Cardiac muscle cell (in vitro differentiated cells and primary cell): ENCODE measurements at places on chromosomes 5 and 9. TPM values are rescaled to one million over a fixed set of nuclear protein-coding genes. Genes with fewer than 3 reads are reported as not detected.

DNA sequence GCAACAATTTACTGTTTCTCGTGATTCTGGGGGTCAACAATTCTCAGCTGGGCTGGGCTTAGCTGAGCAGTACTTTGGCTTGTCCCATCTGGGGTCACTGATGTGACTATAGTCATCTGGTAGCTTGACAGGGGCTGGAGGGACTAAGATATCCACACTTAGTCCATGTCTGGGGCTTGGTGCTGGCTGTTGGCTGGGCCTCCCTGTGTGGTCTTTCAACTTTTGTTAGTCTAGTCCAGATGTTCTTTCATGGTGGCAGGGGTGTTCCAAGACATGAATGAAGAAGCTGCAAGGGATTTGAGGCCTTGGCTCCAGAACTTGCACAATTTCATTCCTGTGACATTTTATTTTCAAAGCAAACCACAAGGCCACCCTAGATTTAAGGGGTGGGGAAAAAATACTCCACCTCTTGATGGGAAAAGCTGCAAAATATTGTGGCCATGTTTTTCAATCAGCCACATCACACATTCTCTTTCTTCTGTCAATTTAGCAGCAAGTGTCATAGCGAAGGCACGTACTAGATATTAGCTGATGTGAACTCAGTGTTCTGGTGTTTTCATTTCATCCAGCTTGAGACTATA, 59.2 kb downstream of the TSSK1B start:
- DNase-seq: no peak

Gene SLC1A1
- 0.92 and 2.4 TPM in 2 replicates for polyA plus RNA-seq

GRCh38 chr5:107466233-107466769, 204.4 kb downstream of the EFNA5 start:
- DNase-seq: peak; percentile 19

Gene SPATA31E1
- polyA plus RNA-seq: not detected in 2 replicates

DNA sequence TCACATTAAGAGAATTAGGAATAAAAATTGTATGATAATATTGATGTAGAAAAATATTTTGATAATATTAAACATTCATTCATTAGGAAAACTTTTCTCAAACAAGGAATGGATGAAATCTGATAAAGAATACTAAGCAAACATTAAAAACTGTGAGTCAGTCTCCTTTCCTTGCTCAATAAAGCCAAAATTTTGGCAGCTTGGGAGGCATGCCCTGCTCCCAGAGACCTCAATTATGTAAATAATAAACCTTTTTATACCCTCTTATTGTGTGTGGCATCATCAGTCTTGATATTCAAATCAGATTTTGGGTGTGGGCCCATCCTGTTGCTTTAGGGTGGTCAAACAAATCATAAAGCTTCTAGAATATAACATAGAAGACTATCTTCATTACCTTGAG, 36.6 kb upstream of the CCL21 start:
- peak; percentile 16 for DNase-seq

GRCh38 chr9:82167296-82167695, 178.7 kb downstream of the SPATA31D1 start:
- no peak for DNase-seq

Gene SAXO1
- 0.24 and 0.30 TPM in 2 replicates for polyA plus RNA-seq

DNA sequence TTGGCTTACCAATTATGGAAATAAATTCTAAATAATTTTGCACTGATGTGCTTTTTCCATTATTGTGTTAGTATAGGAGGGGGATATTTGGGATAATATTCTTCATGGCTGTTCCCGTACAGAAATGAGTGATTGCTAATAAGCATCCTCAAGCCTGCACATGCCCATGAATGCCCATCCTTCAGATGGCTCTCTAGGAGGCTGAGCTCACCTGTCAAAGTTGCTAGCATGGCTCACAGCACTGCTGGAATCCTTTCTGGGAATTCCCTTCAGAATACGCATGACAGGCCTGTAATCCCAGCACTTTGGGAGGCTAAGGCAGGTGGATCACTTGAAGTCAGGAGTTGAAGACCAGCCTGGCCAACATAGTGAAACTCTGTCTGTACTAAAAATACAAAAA, 124.1 kb downstream of the NXNL2 start:
- no peak for DNase-seq

GRCh38 chr9:21789541-21790037, 12.8 kb upstream of the MTAP start:
- DNase-seq: peak; percentile 96

Gene PPP2R2B
- polyA plus RNA-seq: 14.4 and 32.9 TPM in 2 replicates

Gene FOXD4L3
- 0.28 TPM in 1 of 2 replicates, not detected in the other for polyA plus RNA-seq

DNA sequence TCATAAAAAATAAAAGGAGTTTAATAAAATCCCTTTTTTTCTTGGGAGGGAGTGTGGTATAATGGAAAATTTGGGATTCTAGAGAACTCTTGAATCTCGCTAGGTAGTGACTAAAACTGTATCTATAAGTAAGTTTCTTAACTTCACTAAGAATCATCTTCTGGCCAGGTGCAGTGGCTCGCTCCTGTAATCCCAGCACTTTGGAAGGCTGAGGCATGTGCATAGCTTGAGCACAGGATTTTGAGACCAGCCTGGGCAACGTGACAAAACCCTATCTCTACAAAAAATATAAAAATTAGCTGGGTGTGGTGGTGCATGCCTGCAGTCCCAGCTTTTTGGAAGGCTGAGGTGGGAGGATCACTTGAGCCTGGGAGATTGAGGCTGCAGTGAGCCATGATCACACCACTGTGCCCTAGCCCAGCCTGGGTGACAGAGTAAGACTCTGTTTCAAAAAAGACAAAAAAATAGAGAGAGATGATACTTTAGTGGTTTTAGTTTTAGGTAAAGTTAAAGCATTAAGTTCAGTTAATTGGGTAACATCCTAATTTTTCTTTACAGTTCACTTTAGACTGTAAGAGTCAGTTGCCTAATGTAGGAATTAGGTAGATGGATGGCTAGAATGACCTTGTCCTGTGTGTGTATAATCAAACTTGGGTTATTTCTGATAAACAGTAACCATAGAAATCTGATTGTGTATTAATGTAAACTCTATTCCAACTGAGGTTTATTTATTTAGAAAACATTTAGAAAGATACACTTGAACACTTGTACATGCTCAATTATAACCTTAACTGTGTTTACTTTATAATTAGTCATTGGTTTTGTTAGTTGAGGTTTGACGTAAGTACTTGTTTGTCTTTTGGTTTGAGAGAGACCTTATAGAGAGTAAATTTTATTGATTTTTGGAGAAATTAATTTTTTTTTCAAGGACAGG, 17.8 kb downstream of the UNC13B start:
- DNase-seq: no peak

GRCh38 chr9:135591506-135592330, 30.2 kb downstream of the PAEP start:
- DNase-seq: no peak

GRCh38 chr5:172528440-172528839, 74.1 kb upstream of the SH3PXD2B start:
- no peak for DNase-seq

Gene EPB41L4B
- polyA plus RNA-seq: 2.1 and 4.7 TPM in 2 replicates

Gene ADAMTSL1
- polyA plus RNA-seq: 12.6 and 34.0 TPM in 2 replicates

- DNase-seq: no peak
Observed at GRCh38 chr5:172554562-172554961, 86.5 kb upstream of the NEURL1B start.

Gene UBE2B
- polyA plus RNA-seq: 159 and 164 TPM in 2 replicates

DNA sequence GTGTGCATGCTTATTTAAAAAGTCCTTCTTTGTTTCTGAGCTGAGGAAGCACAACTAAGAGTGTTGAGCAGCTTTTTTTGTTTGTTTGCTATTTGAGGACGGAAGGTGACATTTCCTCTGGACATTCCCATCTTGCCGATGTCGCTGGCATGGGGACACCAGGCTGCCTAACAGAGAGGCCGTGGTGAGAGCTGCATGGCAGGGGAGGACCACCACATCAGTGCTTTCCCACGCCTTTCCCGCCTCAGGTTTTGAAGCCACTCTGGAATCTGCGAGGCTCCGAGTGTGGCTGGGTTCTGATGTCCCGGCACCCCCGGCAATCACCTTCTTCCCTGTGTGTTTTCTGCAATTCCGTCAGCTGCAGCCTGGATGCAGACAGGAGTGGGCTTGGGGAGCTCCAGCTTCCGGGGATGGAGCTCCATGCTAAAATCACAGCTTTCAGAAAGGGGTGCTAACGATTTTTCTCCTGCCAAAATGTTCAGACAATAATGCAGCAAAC, 259.8 kb upstream of the IRX4 start:
- DNase-seq: no peak

- DNase-seq: peak; percentile 8
Observed at GRCh38 chr9:97510797-97511654, 9.6 kb downstream of the TMOD1 start.

Gene DRD1
- 0.96 and 4.0 TPM in 2 replicates for polyA plus RNA-seq

DNA sequence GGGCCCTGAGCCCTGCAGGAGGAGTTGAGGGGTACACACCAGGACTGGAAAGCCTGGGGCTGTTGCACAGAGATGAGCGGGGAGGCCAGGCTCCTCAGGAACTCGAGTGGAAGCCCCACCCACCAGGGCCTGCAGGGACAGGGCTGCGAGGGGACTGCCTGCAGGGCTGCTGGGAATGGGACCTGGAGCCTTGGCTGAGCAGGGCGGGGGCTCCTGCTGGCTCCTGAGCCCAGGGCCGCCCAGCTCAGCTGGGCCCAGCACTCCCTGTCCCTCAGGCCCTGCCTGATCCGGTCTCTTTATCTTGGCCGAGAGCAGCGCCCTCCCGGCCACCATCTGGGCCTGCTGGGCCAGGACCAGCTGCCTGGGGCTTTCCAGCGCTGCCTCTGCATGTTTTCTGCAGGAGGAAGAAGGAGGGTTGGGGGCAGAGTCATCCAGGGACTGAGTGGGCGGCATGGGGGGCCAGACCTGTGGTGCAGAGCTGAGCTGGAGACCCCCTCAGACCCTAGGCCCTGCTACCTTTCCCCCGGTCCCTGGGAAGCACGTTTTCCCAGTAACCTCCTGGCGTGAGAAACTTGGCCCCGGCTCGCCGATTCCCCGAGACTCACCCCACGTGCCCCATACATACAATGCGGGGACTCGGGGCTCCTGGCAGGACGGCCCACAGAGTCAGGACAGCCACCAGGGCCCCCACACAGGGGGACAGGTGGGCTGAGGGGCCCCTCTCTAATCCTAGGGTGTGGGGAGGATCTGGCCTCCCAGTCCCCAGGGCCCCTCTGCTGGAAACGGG, 9.4 kb downstream of the LCN12 start:
- DNase-seq: no peak

Gene AK8
- 0.70 and 1.9 TPM in 2 replicates for polyA plus RNA-seq

- no peak for DNase-seq
Observed at GRCh38 chr5:64854855-64855254, 86.1 kb downstream of the CWC27 start.

DNA sequence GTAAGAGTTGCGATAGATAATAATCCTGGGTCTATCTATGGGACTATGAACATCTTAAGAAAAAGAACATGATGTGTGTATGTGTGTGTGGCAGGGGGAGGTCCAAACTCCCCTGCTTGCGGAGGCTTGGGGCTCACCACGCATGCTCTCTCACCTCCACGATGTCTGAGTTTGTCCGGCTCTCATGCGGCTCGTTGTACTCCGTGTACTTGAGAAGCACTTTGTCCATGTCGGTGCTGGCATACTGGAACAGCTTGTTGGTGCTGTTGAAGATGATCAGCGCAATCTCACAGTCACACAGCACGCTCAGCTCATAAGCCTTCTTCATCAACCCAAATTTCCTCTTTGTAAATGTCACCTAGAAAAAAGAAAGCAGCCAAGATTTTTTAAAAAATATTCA, 78.5 kb downstream of the MEF2C start:
- DNase-seq: no peak

DNA sequence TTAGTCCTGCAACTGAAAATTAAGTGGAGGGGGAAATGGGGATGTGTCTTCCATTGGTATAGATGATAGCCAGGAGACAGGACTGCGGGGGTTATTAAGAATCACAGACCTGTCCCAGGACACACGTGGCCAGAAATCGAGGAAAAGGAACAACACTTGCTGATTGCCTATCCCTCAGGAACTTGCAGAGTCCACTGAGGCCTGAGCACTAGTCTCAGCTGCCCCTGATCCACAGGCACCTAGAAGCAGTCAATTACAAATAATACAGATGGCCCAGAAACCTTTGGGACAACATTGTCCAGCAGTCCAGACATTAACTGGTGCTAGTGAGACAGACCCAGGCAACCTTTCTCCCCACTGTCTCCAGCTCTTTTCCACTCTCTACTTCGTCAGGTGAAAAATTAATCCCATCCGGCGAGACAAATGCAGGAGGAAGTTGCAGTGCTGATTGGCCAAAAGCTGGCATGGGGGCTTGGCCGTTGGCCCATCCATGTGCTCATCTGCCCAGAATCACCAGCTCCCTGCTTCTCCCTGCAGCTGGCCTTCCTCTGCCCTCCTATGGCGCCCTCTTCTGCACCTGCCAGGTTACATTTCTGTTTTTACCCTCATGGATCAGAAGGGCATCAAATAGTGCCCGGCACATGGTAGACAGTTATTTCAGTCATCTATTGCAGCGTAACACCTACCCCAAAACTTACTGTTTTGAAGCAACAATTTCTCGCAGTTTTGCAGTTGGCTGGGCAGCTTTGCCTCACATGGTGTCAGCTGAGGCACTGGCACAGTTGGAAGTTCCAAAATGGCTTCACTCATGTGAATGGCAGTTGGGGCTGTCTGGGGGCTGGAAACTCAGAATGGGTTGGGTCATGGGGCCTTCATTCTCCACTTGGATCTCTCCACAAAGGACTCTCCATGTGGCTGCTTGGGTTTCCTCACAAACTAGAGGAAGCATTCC, 3.6 kb upstream of the B4GALT1 start:
- peak; percentile 45 for DNase-seq

DNA sequence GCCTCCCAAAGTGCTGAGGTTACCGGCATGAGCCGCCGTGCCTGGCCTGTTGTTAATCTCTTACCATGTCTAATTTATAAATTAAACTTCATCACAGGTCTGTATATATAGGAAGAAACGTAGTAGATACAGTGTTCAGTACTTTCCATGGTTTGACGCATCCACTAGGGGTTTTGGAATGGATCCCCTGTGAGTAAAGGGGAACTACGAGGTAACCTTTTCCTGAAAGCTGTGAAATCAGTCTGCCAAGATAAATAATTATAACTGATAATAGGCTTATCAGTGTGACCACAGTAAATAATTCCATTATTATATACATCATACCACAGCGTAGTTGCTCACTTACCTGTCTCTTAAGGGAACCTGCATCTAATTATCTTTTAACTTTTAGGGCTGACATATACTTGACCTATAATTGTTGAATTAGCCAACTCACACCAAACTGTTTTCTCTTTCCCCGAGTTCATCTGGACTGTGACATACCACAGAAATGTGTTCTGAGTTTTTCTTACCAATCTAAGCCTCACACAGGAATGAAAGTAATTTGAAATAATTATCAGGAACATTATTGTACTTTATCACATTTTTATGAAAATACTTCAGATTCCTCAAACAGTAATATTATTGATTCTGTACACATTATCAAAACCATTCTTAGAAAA, 42.9 kb downstream of the DAPK1 start:
- DNase-seq: no peak

Gene FABP6
- 0.34 TPM in 1 of 2 replicates, not detected in the other for polyA plus RNA-seq

GRCh38 chr5:65066387-65067146, 297.8 kb downstream of the CWC27 start:
- no peak for DNase-seq

DNA sequence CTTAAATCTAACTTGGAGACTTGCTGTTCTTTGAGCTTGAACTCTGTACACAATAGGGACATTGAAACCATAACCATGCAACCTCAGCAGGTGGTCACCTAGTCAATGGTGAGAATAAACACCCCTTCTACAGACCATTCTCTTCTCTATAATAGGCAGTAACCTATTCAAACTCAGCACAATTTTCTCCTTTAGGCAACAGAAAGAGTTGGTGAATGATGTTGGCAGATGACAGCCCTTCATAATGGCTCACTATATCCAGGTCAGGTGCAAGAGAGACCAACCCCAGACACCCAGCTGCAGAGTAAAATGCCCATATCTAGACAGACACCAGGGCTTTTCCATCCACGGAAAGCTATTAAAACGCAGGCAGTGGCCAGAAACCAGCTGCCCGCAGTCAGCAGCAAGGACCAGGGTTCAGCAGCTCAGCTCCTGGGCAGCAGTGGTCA, 106.7 kb downstream of the SERINC5 start:
- no peak for DNase-seq
